ENCODE measurements at places on chromosomes 4 and X.
A peak's percentile ranks its signal among the peaks of the same experiment; 100 is the strongest.

GRCh38 chr4:74109870-74110605 is 11.0 kb upstream of the CXCL2 start:
- no peak for DNase-seq

DNA sequence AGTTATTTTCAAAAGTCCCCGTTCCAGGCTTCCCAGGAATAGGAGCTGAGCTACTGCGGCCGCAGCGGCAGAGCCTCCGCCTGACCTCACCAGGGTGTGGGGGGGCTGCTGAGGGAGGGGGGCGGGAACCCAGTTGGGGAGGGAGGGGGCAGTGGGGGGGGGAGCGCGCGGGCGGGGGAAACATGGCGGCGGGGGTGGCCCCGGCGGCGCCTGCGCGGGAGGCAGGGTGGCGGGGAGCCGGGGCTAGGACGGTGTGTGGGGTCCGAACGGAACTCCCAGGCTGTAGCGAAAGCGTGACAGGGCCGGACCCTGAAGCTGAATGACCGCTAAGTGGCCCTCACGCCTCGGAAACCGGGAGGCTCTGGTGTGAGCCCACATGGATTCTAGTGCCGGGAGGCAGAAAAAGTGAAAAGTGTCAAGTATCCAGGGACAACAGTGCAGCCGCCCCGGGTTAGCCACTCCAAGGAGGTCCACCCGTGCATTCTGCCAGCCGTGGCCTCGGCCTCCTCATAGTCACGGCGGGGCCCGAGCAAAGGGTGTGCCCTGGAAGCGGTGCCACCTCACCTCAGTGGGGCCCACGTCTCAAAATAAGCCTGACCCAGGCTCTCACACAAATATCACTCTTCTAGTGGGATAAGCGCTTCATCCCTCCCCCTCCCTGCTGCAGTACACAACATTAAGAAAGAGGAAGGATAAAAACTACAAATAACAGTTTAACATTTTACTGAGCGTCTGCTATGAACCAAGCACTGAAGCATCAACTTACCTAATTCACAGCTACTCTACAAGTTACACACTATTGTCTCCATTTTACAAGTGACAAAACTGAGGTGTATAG is at the start of gene KLHL13:
KLHL13 (minus strand) TSS at position 98 of the 838 bp plus-strand sequence. CDS start 88,337 bp downstream, outside the sequence.
- DNase-seq, result peak; percentile 28

DNA sequence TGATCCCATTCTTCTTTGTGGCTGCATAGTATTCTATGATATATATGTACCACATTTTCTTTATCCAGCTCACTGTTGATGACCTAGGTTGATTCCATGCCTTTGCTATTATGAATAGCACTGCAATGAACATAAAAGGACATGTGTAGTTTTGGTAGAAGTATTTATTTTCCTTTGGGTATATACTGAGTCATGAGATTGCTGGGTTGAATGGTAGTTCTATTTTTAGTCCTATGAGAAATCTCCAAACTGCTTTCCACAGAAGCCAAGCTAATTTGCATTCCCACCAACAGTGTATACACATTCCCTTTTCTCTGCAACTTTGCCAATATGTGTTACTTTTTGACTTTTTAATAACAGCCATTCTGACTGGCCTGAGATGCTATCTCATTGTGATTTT is 278.3 kb downstream of the PCDH18 start:
- DNase-seq, result no peak

DNA sequence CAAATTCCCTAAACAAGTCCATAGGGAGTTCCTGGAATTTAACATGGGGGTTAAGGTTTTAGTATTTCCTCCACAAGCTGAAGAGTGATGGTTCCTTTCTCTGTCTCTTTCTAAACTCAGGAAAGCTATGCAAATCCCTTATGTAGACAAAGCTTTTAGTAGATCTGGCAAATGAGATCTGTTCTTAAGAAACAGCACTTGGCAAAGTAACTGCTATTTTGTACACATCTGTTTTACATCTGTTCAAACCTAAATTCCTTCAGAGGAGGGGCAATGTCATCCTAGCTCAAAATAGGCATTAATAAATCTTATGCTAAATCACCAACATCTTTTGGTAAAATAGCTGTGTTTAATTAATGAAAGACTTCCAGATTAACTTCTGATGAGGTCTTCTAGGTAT is 137.8 kb upstream of the TBC1D9 start:
- no peak for DNase-seq

GRCh38 chrX:35561985-35562384 is 236.2 kb upstream of the MAGEB16 start:
- no peak for DNase-seq

DNA sequence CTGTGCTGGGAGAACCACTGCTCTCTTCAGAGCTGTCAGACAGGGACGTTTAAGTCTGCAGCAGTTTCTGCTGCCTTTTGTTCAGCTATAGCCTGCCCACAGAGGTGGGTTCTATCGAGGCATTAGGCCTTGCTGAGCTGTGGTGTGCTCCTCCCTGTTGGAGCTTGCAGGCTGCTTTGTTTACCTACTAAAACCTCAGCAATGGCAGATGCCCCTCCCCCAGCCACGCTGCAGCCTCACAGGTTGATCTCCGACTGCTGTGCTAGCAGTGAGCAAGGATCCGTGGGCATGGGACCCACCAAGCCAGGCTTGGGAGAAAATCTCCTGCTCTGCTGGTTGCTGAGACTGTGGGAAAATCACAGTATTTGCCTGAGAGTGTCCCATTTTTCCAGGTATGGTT is 133.8 kb upstream of the UBQLN2 start:
- DNase-seq, result no peak

DNA sequence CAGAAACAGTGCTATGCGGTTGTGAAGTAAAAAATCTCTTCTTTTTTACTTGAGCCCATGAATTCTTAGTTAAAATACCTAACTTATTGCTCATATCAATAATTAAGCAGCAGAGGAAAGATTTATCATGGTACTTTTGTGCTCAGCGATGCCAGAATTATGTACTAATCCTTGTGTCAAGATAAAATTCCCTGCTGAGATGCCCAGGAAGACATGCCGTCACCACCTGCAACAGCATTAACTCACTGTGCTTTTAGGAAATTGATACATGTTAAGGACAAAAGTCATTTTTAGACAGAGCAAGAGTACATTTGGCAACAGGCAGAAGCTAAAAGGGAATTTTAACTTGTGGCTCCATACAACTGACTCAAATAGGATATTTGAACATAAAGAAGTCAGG is 138.9 kb downstream of the NPNT start:
- DNase-seq, result no peak

DNA sequence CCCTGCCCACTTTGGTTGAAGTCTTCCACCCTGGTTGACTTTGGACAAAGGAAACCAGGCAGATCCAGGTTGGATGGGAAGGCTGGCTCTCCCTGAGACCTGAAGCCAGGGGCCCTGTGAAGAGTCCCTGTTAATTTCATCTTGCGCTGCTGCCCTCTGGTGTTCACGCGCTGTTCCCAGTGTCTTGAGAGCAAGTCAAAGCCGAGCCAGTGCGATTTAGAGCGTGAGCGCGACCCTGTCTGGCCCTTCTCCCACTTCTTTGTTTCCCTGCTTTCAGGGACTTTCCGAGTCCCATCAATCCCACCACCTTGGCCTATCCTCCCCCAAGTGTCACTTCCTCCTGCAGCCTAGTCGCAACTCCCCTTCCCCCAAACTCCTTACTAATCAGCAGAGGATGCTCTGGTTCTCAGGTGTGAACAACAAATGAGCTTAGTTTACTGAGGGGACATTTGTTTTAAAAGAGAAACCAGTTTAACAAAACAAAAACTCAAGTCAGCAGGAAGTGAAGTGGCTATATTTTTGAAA is 25.8 kb upstream of the CHRNA9 start:
- DNase-seq, result no peak

DNA sequence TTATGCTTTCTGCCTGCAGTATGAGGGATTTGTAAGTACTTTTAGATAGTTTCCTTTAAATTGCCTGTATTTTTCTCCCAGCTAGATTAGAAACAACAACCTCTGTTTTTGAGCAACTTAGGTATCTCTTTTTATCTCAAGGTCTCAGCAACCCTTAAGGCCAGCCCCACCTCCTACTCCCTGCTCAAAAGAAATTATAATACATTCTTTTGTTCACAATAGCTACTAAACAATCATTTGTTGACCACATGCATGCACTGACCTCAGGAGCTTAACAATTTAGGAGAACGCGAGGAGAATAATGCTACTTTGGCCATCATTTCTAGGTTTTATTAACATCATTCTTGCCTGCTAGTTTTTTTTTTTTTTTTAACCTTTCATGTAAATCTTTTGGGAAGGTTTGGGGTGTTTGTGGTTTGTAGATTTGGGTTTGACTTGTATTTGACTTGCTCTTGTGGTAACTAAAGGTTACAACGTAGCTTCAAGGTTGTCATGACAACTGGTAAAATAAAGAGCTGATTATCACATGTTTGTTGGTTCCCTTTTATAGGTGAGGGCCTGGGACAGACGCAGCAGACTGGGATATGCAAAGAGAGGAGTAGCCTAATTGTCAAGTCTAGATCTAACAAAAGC is 145.4 kb upstream of the PLAC1 start:
- no peak for DNase-seq

GRCh38 chr4:146550161-146550560 is 28.4 kb upstream of the SLC10A7 start:
- peak; percentile 47 for DNase-seq

DNA sequence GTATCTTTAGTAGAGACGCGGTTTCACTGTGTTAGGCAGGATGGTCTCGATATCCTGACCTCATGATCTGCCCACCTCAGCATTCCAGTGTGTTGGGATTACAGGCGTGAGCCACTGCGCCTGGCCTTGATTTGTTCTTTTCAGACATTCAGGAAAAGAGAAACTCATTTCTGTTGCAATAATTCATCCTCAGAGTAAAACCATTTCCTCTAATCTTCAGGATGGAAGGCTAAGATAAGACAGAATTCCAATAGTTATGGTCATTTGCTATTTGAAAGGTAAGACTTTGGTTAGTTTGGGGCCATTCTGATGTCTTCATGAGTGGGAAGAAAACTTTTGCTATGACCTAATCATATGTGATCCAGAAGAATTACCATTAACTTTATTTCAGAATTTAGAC is 83.0 kb downstream of the LRP2BP start:
- no peak for DNase-seq

All from Kasumi-1 (cell line).